Right renal pelvis (tissue), 4 donors: ENCODE measurements at places on chromosomes 13 and 19.

- DNase-seq = no peak
These were observed 39.6 kb downstream of the ZNRF4 start for GRCh38 chr19:5494773-5495172.

- DNase-seq = no peak
These were observed 15.0 kb downstream of the MRPS12 start for GRCh38 chr19:38945562-38946228.

GRCh38 chr13:38398711-38399493 is 49.3 kb downstream of the UFM1 start:
- DNase-seq = peak; percentile 48

DNA sequence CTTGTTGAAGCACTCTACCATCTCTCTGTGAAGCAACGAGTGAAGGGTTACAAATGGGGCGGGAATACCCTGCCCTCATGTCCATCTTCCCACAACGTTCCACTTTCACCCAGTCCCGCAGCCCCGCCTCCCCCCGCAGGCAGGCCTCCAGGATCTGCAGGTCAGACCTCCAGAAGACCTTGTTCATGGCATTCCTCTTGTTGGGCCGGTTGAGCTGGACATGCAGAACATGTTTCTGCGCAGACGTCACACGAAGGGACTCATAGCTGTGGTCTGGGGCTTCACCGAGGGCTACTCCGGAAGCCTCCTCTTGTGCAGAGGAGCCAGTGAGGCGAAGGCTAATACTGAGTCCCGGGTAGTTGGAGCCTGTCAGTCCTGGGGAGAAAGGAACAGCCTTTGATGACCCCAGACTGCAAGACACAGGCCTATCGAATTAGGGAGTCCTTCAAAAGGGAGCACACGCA is 420 bp downstream of the ECH1 start:
- no peak for DNase-seq

- DNase-seq = no peak
These were observed 139.1 kb upstream of the SERP2 start for GRCh38 chr13:44234566-44234965.

- no peak for DNase-seq
These were observed 10.4 kb downstream of the SETDB2 start for GRCh38 chr13:49454388-49455006.

DNA sequence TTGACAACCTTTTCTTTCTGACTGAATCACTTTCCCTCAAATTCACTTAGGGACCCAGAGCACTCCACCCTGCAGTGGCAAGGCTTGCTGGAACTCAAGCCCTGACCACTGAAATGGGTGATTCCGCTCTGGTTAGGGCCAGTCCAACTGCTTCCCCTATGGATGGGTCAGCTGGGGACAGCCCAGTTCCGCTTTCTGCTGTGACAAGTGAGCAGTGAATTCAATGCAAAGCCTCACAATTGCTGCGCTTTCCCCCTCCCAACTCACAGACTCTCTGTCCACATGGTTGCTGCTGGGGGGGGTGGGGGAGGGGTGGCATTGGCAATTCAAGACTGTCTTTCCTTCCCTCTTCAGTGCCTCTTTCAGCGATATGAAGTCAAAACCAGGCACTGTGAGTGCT is 18.7 kb downstream of the CD70 start:
- no peak for DNase-seq

DNA sequence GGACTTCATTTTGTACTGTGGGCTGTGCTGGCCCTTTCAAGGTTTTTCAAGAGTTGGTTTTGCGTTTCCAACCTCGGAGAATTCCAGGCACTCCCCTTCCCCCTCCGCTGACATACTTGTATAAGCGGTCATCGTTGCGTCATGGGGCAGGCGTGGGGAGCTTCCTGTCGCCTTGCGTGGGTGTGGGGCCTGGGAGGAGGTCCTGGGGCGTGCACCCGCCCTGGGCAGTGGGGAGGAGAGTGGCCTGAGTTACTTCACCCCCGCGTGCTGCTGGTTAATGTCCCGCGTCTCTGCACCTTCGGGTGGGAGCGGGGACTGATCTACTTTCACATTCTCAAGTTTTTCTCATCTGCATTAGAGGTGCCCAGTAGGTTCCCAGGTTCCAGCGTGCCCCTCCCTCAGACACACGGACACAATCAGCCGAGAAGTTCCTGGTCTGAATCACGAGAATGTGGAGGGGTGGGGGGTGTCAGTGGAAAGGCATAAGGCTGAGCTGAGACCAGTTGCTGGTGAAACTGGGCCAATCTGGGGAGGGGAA is 4.1 kb downstream of the IER2 start:
- peak; percentile 61 for DNase-seq

GRCh38 chr19:41626877-41627276 is at the start of gene CEACAM4:
Gene CEACAM4 (minus strand): TSS chr19:41627074. CDS start chr19:41626963, 111 bp downstream.
- no peak for DNase-seq

GRCh38 chr19:13069415-13070359 is 33.0 kb downstream of the LYL1 start:
- DNase-seq = no peak

DNA sequence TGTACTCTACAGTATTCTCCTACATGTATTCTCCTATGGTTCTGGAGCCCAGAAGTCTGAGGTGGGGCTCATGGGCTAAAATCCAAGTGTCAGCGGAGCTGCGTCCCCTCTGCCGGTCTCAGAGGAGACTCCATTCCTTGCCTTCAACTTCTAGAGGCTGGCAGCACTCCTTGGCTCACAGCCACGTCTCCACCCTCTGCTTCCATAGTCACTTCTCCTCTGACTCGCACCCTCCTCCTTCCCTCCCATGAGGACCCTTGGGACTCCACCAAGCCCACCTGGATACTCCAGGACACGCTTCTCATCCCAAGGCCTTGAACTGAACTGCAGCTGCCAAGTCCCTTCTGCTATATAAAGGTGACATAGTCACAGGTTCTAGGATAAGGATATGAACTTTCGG is 27.8 kb downstream of the DHRS12 start:
- no peak for DNase-seq

GRCh38 chr13:20428666-20429644 is 96.7 kb downstream of the CRYL1 start:
- DNase-seq = no peak

- no peak for DNase-seq
These were observed 38.2 kb downstream of the TMTC4 start for GRCh38 chr13:100636441-100636840.

GRCh38 chr13:50226515-50227155 is 211.4 kb downstream of the KCNRG start:
- no peak for DNase-seq

GRCh38 chr13:56317841-56318240 is 822.9 kb upstream of the PRR20A start:
- DNase-seq = no peak

- no peak for DNase-seq
These were observed 331.5 kb upstream of the ARGLU1 start for GRCh38 chr13:106899442-106899841.

DNA sequence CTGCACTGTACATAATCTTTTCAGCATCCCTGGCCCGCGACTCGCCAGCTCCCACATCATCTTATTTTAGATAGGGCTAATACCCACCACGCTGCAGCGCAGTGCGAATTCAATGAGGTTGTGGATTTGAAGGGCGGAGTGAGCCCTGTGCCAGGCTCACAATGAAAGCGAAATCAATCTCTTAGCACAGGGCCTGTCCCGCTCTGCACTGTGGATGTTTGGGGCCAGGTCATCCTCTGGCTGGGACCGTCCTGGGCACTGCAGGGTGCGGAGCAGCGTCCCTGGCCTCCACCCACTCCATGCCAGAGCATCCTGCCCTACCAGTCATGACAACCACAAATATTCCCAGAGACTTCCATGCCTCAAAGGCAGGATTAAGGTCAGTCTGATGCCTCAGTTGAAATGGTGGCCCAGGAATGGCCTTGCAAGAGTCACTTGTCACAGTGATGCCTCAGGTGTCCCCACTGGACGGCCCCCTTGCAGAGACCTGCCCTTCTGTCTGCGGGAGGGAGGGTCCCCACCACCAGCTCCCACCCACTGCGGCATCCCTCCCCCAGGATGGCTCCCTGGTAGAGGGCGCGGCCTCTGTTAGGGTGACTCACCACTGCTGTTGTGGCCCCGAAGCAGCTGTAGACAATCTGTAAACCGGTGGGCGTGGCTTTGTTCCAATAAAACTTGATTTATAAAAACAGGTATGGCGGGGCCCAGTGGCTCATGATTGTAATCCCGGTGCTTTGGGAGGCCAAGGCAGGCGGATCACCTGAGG is 5.6 kb downstream of the UHRF1 start:
- DNase-seq = no peak

DNA sequence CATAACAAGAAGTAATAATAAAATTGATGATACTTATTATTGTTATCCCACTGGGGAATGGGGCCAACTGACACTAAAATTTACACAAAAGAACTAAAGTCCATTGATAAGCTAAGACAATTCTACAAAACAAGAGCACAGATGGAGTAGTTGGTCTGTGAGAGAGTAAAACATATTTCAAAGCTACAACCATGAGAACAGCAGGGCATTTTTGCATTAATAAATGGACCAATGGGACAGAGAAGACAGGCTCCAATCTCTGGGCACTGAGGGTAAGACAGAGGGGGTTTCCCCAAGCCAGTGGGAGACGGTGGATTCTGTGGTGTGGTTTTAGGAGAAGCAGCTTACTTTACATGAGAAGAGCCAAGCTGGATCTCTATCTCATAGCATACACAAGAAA is 14.4 kb downstream of the KANK2 start:
- DNase-seq = no peak

- no peak for DNase-seq
These were observed 45.3 kb upstream of the PCDH9 start for GRCh38 chr13:67275351-67275960.

GRCh38 chr19:460877-461720 is at the start of gene SHC2:
Gene SHC2 (minus strand): TSS chr19:461033. CDS start chr19:460996, 37 bp downstream.
- DNase-seq = no peak

- DNase-seq = no peak
These were observed 320.1 kb upstream of the SLC10A2 start for GRCh38 chr13:103386341-103386740.

DNA sequence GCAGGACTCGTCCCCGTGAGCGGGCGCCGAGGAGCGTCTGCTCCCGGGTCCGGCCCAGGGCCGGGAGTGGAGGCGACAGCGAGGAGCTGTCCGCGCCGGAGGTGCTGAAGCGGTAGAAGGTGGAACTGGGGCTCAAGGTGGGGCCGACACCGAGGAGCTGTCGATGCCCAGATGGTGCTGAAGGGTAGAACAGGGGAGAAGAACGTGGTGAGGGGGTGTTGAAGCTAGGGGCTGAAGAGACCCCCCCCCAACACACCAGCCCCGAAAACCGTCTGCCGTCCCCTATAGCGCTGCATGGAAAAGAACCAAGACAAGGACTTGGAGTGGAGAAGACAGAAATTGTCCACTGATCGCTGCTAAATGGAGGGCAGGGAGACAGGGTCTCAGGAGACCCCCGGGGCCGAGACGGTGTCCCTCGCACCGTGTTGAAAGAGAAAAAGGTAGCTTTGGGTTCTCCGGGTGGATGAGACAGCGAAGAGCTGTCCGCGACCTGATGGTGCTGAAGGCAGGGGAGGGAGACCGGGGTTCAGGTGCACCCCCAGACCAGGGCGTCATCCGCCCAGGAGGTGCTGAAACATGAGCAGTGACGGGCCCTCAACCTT is 7.1 kb upstream of the PDE4C start:
- DNase-seq = peak; percentile 61

GRCh38 chr19:16608290-16608739 is 19.7 kb downstream of the MED26 start:
- DNase-seq = no peak

DNA sequence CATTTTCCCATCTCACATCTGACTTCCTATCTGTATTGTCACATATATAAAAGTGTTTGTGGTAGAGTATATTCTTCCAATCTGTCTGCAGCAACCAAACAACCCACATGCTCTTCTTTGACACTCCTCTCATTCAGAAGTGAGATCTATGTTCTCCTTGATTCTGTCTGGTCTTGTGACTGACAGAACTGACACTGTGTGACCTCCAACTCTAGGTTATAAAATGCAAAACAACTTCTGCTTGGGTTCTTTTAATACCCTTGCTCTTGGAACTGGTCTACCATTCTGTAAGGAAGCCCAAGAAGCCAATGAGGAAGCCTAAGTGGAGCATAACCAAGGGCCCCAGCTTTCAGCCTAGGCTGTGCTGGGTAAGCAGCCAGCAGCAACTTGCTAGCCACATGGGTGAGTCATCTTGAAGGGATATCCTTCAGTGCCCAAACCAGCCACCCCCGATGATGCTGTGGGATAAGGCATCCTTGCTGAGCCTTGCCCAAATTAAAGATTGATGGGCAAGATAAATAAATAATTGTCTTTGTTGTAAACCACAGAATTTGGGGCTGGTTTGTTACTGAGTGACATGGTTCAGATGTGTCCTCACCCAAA is 18.4 kb upstream of the ITM2B start:
- no peak for DNase-seq

DNA sequence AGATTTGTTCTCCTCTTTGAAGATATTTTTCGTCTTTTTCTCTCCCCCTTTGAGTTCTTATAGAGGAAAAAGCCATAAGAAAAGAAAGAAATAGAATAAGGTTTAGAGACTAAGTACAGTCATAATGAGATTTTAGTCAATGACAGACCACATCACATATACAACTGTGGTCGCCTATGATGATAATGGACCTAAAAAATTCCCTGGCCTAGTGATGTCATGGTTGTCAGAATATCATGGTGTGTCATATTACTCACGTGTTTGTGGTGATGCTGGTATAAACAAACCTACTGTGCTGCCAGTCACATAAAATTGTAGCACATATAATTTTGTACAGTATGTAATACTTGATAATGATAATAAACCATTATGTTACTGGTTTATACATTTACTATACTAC is 1096.1 kb downstream of the OLFM4 start:
- no peak for DNase-seq

DNA sequence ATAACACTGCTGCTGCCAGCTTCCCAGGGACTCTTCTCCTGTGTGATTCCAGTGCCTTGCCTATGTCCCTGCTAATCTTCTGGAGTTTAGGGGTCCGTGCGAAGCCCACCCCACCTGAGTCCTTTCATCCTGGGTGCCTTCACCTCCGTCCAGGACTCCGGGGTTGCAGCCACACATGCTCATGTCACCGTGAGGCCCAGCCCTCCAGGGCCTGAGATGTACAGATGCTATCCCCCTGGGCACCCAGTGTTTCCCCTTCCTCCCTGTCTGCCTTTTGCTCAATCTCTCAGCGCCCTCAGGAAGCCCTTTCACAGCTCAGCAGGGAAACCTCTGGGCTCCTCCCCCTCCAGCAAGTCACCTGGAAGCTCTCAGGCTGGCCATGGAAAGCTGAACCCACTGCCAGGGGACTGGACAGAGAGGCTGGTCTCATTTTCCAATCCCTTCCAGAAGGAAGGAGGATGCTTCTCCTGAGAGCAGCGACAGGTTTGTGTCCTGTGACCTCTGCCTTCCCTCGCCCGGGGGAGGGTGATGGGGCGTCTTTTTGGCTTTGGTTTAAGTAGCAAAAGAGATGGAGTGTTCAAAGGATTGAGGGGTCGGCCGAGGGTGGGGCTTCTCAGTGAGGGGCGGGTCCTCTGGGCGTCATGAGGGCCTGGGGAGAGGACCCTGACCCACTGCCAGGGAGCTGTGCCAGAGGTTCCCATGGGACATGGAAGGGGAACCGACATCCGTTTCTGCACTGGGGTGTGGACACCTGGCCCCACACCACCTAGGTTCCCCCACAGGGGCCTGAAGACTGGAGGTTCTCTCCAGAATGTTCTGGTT is 30.8 kb upstream of the TFDP1 start:
- DNase-seq = no peak
